ENCODE measurements at places on chromosomes 5 and 9. TPM values are rescaled to one million over a fixed set of nuclear protein-coding genes. Genes with fewer than 3 reads are reported as not detected.
A peak's percentile ranks its signal among the peaks of the same experiment; 100 is the strongest.

DNA sequence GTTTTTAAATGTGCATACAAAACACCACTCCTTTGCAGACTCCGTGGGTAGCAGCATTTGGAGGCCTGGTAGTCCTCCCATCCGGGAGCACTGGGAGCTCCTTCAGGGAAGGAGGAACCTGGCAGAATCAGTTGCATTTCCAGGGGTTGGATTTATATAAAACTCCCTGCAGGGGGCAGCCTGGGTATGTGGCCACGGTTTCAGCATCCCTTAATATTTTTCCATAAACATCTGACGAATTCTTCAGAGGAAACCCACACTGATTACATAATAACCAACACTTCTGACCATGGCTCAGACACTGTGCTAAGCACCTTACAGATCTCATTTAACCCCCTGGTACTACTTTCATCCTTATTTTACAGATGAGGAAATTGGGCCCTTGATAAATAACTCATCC lies 6.1 kb upstream of the AFAP1L1 start:
- no peak for DNase-seq

DNA sequence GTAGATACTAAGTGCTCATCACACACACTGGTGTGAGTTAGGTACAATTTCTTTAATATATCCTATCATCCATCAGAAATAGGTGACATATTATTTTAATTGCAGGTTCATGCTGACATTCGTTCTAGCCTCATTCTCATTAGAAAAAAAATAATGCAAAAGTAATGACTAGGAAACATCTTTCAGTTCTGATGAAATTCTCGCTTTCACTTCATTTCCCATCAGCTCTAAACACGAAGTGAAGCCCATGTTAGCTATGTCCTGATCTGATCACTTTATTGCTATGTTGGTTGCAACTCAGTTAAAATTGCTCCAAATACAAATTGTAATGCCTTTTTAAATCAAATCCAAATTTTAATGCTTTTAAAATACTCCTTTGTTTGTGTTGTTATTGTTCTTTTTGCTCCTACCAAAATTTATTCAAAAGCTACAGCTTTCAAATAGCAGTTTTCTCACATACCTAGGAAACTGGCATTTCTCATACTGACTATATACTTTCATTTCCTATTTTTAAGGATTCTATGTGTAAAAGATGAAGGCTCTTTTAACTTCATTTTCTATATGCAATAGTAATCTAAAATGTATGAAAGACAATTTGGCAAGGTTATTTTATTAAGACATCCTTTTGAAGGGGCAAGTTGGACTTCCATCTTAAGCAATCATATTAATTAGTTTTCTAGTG lies 1237.8 kb upstream of the ACO1 start:
- no peak for DNase-seq

DNA sequence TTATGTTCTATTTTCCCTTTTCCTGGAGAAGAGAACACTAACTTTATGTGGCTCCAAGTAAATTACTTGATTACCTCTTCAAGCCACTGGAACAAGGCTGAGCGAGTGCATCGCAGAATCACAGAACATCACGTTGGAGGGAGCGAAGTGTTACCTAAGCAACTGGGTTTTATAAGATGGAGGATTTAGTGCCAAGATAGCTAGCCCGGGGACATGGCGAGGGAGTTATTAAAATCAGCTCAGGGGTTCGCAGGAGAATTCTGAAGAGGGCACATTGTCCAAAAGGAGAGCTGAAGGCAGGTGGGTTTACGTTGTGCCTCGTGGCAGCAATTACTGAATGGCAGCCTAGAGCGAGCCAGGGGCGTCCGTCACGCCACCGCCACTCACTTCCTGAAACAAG lies 563.2 kb upstream of the ADAMTS16 start:
- DNase-seq, result no peak

The OR13C3 gene
- not detected for total RNA-seq

- DNase-seq, result no peak
Observed at GRCh38 chr5:129664336-129664937, 83.5 kb upstream of the MINAR2 start.

- no peak for DNase-seq
Observed at GRCh38 chr5:33230467-33231078, 210.2 kb upstream of the TARS1 start.

DNA sequence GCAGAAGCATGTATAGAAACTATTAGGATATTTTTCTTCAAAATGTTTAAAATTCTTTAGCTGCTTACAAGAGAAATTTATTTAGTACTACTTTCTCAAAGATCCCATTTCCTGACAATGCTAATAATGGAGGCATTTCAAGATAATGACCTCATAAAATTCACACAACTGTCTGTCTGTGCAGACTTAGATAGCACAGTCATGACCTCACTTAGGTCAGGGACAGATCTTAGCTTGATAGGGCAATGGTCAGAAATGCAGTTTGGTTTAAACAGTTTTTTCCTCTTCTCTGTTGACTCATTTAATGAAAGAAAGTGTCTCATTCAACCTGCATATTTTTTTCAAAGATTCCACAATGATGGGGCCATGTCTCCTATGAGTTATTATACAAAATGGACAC lies 128.4 kb downstream of the GRIA1 start:
- DNase-seq, result no peak

DNA sequence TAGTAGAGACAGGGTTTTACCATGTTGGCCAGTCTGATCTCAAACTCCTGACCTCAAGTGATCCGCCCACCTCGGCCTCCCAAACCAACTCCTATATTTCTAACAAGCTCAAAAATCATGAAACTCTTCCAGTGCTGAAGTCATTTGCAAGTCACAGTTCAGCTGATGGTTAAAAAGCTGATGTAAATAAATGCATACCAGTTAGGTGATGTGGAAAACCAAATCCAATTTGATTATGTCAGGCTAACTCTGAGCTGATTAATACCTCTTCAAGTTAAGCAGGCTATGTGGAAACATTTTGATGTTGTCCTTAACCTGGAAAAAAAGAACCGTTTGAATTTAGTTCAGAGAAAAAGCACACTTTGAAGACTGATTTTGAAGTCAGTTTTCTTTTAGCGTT lies 51.0 kb downstream of the TMEM252 start:
- DNase-seq, result no peak

GRCh38 chr5:95983509-95983908 lies 21.9 kb upstream of the ELL2 start:
- no peak for DNase-seq

DNA sequence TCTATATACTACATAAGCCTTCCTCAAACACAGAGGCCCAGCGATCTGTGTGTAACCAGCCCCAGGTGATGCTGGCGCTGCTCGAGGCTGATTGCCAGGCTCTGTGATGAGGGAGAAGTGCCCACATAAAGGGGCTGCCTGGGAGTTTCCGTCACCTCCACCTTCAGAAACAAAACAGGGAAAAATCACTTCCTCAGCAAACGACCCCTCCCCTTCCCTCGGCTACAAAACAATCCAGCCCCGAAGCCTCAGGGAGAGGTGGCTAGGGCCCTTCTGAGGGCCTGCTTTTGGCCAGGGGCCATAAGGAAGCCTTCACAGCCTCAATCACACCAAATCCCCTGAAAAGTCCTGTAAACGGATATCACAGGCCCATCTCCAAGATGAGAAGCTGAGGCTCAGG lies 51.1 kb downstream of the DAP start:
- DNase-seq, result no peak

The ZNF483 gene
- 7.3 TPM for total RNA-seq

DNA sequence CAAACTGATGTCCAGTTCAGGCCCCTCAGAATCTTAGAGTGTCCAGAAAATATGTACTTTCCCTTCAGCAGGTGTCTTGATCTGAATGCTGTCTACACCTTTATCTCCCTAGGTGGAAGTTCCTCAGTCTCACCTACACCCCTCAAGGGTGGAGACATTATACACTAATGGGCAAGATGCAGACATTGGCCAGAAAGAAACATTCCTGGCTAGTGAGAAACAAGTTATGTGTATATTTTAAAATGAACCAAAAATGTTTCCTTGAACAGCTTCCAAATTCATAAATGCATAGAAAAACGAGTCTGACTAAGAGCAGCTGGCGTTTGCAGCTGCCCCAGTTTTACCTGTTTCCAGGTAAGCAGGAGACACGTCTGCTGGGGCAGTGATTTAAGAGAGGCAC lies 140.5 kb upstream of the IRX4 start:
- DNase-seq, result no peak

- no peak for DNase-seq
Observed at GRCh38 chr9:8366161-8366926, 566.8 kb upstream of the DMAC1 start.

The CER1 gene
- total RNA-seq, result not detected

- DNase-seq, result peak; percentile 92
Observed at GRCh38 chr5:173327948-173328843, at the start of gene STC2. TSS of gene STC2 (minus strand) at chr5:173328414. CDS start at chr5:173328193, 221 bp downstream.

The ERCC8 gene
- total RNA-seq, result 8.7 TPM

DNA sequence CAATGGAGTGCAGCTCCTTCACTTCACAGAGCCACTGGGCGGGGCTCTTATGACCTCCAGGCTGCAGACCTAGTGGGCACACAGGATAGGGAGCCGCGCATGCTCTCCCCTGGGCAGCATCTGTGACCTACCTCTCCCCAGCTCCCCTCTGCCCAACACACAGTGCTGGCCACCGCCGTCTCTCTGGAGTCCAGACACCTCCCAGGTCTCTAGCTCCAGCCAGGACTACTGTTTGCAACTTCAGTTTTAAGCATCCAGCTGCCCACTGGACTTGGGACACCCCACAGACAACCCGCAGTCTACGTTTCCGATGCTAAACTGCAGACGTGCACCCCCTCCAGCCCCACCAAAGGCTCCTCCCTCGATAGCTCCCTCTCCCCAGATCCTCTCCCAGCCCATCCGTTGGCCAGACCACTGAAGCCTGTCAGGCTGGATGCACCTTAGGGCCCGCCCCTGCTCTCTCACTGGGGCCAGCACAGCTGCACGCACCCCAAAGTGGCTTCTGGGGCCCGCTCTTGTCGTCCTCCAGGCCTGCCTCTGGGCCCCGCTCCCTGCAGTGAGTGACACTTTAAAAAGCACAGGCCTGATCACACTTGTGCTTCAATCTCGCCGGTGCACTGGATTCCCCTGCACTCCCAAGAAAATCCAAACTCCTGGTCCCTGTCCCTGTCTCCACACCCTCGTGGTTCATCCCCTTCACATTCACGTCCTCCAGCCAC lies 11.3 kb downstream of the FLT4 start:
- no peak for DNase-seq

- DNase-seq, result no peak
Observed at GRCh38 chr5:168193493-168194250, 97.8 kb upstream of the WWC1 start.

The GRXCR2 gene
- total RNA-seq, result not detected

The F2RL1 gene
- total RNA-seq, result 34.6 TPM

DNA sequence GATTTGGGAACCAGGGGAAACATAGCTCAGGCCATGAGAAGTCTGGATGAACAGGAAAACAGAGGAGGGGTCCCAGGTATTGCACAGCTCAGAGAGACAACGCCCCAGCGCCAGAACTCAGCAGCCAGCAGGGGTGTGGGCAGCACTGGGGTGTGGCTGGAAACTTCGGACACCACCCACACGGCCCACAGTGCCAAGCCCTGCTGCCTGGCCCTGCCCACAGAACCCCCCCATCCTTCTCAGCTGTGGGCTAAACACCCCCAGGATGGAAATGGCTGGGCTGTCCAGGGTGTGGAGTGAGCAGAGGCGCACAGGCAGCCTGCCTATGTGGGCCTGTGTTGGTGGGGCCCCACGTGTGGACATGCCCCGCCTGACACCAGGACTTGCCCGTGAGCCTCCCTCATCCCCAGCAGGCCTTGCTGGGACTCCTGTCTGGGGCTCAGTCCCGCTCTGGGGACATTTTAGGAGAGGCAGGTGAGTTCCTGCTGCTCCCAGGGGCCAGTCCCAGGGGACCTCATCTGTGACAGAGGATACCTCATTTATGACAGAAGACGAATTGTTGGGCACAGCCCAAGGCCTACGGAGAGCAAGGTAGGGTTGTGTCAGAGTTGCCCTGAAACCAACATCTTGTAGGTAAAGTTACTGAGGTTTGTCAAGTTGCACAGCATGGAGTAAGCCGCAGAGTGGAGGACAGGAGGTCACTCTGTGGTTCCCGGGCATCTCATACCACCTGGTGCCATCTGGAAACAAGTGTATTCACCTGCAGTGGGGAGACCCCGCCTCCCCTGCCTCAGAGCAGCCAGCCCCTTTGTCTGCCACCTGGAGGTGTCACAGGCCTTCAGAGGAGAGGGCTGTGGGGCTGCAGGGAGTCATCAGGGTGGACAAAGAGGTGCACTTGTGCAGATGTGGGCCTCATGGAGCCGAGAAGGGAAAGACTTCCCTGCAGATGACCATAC lies 183.2 kb downstream of the AUH start:
- DNase-seq, result no peak

The NEUROG1 gene
- not detected for total RNA-seq
